ENCODE measurements at places on chromosomes 12 and 14. TPM values are rescaled to one million over a fixed set of nuclear protein-coding genes. Genes with fewer than 3 reads are reported as not detected.

Gene TAS2R14
- 3.3 TPM for total RNA-seq

Gene KRT71
- not detected for total RNA-seq

Gene SYCP3
- not detected for total RNA-seq

GRCh38 chr12:40168001-40168400 is 56.8 kb upstream of the LRRK2 start:
- no peak for DNase-seq

DNA sequence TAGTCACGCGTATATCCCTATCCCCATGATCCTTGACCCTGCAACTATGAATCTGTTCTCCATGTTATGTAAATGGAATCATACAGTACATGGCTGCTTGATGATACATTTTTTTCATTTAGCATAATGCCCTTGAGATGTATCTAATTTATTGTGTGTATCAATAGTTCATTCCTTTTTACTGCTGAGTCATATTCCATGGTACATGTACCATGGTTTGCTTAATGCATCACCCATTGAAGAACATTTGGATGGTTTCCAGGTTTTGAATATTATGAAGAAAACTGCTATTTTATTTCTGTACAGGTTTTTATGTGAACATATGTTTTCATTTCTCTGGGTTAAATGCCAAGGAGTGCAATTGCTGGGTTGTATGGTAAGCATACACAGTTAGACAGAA is 4.0 kb upstream of the RNASE10 start:
- DNase-seq: no peak

Data from H4 (cell line).